ENCODE measurements at places on chromosomes 5 and 9.

DNA sequence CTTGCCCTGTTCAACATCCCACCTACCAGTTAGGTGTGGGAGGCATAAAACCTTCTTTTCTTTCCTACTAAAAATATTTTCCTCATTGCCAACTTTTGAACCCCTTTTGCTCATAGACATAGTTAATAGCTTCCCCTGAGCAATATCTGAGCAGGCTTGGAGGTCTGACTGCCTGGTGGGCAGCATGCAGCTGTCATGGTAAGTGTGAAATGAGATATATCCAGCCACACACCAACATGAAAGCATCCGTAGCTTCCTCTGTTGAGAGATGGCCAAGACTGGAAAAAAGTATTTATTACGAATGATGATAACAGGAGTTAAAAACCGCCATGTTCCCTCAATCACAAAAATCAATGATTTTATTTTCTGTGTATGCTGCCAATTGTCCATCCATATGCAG is 190.1 kb downstream of the TMEM38B start:
- DNase-seq: no peak

DNA sequence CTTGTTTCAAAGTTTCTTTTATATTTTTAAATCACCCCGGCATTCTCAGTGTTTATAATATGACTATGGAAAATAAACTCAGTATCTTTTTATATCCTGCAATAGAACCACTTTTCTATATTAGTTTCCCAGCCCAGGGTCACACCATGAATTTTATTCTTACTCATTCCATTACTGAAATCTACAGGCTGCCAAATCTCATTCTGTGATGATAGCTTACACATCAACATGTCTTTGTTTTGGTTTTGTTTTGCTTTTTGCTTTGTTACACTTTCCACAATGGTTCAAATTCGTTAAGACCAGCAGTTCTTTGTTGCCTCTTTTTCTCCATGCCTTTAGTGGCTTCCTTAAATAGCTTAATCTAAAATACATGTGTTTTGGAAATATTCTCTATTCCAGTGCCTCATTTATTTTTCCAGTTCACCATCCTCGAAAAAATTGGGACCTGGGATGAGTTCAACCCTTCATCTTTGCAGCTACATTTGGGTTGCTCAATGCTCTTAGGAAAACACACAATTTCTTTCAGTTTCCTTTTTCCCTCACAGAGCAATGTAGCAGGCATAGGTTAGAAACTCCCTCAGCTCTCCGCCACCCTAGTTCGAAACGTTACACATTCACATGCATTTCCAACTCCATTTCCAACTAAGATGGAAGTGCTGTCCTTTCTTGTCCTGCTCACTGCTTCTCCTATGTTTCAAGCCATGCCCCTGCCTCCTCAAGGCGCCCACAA is 1146.3 kb downstream of the MAT2B start:
- no peak for DNase-seq

DNA sequence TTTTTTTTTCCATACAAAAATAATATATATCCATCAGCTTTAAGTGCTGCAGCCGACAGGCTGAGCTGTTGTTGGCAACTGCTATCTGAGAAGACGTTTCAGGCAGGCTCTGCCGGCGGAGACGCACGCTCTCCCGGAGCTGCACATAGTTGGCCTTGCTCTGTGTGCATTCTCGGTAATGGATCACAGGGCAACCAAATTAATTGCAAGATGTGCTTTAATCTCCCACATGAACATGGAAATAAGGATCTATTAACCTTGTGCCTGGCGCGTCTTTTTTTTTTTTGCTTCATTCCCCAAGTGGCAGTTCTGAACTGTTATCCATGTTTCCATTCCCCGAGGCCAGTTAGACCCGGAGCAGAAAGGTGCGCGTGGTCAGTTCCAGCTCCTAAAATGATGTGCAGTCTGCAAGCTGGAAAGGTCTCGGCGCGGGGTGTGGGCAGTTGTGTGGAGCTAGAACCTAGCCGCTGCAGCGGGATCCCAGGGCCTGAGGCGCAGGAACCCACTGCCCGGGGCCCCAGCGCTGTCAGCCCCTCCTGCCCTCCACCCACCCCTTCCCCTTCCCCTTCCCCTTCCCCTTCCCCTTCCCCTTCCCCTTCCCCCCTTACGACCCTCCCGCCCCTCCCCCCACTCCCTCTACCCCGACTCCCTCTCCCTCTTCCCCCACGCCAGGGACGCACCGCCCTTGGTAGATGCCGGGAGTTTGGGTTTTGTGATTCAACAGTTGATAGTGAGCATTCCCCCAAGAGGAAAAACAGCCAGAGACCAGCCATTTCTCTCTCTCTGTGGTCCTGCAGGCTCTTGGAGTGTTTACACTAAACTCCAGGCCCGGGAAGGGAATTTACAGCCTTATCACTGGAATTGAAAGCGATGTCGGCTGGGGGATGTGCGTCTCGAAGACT is 137.8 kb downstream of the CEP120 start:
- no peak for DNase-seq

DNA sequence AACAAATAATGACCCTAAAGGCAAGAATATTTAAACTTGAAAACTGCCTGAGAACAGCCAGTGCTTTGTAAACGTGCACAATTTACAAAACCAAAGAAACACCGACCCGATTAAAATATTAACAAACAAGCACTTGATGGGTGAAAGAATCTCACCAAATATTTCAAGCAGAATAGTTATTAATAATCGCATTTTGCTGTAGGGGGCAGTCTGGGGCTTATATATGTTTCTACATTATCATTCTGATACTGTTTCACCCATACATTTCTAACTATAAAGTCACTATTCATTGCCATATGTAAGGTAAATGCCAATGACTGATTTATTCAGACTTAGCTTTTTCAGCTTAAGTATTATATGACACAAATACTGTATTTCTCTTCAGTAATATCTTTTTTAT is 37.7 kb downstream of the UBAP2 start:
- no peak for DNase-seq

- DNase-seq: no peak
These were observed 10.6 kb upstream of the MYO10 start for GRCh38 chr5:16946725-16947124.

GRCh38 chr9:126506361-126507317 is 107.1 kb upstream of the LMX1B start:
- no peak for DNase-seq

- no peak for DNase-seq
These were observed 285.8 kb upstream of the ZNF608 start for GRCh38 chr5:125032286-125032685.

- no peak for DNase-seq
These were observed 3.9 kb downstream of the EXOC3 start for GRCh38 chr5:446883-447263.

GRCh38 chr5:117103703-117104102 is 529.1 kb upstream of the SEMA6A start:
- DNase-seq: no peak

DNA sequence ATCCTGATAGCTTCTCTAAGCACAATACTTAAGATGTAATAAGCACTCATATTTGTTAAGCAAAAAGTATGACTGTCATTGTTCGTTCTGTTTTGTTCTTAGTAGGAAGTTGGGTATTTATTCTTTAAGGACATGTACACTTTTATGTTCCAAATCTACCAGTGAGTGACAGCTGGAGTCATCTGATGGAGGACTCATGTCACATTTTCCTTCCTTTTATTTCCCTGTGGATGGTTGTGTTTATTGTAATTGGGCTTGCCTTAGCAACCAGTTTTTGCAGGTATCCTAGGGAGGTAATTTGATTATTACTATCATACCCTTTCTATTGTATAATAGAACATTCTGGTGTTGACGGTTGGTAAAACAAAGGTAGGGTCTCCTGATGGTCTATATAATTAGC is 145.7 kb downstream of the ZSWIM6 start:
- no peak for DNase-seq

GRCh38 chr5:42970636-42971559 is 69.2 kb downstream of the ANXA2R start:
- no peak for DNase-seq

DNA sequence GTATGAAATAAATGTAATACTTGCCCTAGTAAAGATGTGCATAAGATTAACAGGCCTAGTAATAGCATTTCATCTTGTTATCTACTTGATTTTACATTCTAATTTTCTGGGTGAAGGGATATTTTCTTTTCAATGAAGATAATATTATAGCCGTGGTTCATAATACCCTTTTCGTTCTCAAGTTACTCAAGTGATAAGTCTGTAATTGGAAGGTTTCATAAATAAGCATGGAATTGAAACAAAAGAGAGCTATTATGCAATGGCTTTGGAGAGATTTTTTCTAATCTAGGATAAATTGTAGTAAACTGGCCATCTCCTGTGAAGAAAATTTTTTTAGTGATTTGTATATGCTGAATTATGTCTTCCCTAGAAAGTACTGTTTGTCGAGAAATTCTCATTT is 19.0 kb downstream of the NAA35 start:
- DNase-seq: no peak

DNA sequence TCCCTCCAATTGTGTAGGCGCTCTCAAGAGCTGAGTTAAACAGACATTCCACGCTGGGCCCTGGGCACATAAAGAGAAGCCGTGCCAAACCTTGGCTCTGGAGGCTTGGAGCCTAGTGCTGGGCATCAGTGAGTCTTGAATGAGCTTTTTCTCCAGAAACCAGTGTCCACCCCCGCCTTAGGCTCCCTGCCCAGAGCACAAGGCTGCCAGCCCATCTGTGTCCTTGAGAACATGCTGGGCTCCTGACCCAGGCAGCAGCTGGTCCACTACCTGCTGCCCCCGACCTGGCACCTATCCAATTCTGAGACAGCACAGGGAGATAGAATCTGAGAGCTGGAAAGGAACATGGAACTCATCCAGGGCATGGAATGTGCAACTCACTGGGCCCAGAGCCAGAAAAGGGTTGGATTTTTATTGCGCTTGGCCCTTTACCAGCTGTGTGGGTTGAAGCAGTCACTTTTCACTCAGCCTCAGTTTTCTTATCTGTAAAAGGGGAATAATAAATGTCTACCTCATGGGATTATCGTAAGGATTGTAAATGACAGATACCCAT is 92.4 kb upstream of the CPLX2 start:
- DNase-seq: no peak

- no peak for DNase-seq
These were observed 156.2 kb upstream of the NR3C1 start for GRCh38 chr5:143559586-143560109.

- no peak for DNase-seq
These were observed 90.0 kb downstream of the ANXA2R start for GRCh38 chr5:42950116-42950455.

DNA sequence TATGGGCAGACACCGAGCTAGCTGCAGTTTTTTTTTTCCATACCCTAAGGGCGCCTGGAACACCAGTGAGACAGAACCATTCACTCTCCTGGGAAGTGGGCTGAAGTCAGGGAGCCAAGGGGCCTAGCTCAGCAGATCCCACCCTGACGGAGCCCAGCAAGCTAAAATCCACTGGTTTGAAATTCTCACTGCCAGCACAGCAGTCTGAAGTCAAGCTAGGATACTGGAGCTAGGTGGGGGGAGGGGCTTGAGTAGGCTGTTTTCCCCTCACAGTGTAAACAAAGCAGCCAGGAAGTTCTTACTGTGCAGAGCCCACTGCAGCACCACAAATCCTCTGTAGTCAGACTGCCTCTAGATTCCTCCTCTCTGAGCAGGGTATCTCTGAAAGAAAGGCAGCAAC is 151.7 kb upstream of the HCN1 start:
- no peak for DNase-seq

DNA sequence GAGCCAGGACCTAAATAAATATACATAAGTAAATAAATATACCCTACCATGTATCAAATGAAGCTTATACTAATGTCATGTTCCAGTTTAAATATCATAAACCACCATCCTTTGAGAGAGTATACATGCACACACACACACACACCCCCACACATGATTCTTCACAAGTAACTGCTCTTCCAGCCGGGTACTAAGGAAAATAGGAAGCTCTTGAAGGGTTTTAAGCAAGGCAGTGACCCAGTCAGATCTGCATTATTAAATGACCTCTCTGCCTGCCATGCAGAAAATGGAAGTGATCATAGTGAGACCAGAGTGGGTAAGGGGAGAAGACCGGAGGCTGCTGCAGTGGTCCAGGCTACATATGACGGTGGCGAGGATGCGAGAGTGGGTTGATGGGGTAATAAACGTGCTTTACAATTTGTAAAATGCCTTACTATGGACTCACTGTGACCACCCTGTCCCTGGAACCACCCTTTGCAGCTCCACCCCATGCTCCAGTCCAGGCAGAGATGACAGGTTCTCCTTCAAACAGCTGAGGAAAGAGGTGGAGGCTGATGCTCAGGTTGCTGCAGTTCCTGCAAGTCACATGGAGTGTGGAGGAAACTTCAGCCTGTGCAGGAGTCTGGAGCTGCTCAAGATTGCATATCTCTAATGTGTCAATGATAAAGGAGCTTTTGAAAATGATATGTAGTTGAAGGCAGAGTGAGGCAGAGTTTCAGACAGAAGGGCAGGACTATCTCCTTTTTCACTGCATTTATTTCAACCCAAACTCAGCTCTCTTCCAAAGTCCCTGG is 38.8 kb upstream of the NDFIP1 start:
- DNase-seq: no peak

DNA sequence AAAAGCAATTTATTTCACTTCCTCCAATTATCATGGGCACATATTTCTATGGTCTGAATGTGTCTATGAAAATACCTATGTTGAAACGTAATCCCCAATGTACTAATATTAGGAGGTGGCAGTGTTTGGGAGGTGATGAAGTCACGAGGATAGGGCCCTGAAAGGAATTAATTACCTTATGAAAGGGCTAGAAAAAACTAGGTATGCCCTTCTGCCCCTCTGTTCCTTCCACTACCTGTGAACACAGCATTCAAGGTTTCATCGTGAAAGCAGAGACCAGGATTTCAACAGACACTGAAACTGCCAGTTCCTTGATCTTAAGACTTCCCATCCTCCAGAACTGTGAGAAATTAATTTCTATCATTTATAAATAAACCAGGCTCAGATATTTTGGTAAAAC is 1037.1 kb upstream of the C9orf72 start:
- DNase-seq: no peak

DNA sequence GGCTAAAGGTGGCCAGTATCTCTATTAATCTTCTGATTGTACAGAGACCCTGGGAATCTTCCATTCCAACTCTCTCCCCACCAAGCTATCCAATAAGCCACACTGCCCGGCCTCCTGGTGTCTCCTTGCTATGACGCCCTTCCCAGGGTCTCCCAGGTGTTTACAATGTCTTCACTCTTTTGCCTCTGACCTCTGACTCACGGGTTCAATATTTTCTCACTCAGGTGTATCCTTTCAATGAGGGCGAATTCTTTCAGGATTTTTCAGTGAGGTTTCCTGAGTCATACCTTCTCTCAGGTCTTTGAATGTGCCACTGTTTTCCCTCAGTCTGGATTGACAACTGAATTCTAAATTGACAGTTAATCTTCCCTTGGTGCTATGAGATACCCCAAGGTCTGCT is 53.7 kb upstream of the IRX4 start:
- DNase-seq: no peak
